Activated CD4-positive, alpha-beta memory T cell treated with anti-CD3 and anti-CD28 coated beads for 36 hours (primary cell): ENCODE measurements at places on chromosomes 3 and 15. TPM values are rescaled to one million over a fixed set of nuclear protein-coding genes. Genes with fewer than 3 reads are reported as not detected.

The SPINK8 gene
- not detected for total RNA-seq

The ADAMTS17 gene
- 1.2 TPM for total RNA-seq

The LRRC31 gene
- not detected for total RNA-seq

The GOLGA8R gene
- total RNA-seq = 0.14 TPM

The INKA1 gene
- total RNA-seq = 1.0 TPM

The XCR1 gene
- total RNA-seq = 0.05 TPM

The CNTN3 gene
- total RNA-seq = not detected

The CCNB2 gene
- total RNA-seq = 74.7 TPM

The ISL2 gene
- total RNA-seq = 0.15 TPM

The VIPR1 gene
- total RNA-seq = 6.5 TPM

The CCDC71 gene
- total RNA-seq = 18.8 TPM

The GABRR3 gene
- total RNA-seq = not detected

The RASL12 gene
- not detected for total RNA-seq

The BCL6 gene
- 51.3 TPM for total RNA-seq

The MORC1 gene
- not detected for total RNA-seq

The PPARG gene
- total RNA-seq = 2.7 TPM

The KNG1 gene
- not detected for total RNA-seq

The U2SURP gene
- total RNA-seq = 182 TPM

The NCK1 gene
- 32.3 TPM for total RNA-seq

The GALNT15 gene
- not detected for total RNA-seq

The IQCH gene
- total RNA-seq = 1.6 TPM

The SLC6A1 gene
- total RNA-seq = not detected

The FAM3D gene
- not detected for total RNA-seq

The CNOT10 gene
- 54.7 TPM for total RNA-seq

The SATB1 gene
- total RNA-seq = 561 TPM

The DAZL gene
- total RNA-seq = not detected

The TEX9 gene
- 1.6 TPM for total RNA-seq

The STAC gene
- total RNA-seq = not detected

The CLRN1 gene
- total RNA-seq = not detected

The CDV3 gene
- total RNA-seq = 209 TPM

The CACNA2D3 gene
- total RNA-seq = not detected

The AMOTL2 gene
- total RNA-seq = 0.39 TPM

The GOLGA8G gene
- total RNA-seq = not detected

The FRMD4B gene
- 32.8 TPM for total RNA-seq

The LRIG1 gene
- 40.4 TPM for total RNA-seq

The PSTPIP1 gene
- total RNA-seq = 155 TPM

The RTP1 gene
- not detected for total RNA-seq

The IL17RB gene
- 0.92 TPM for total RNA-seq

The TERC gene
- total RNA-seq = 11.5 TPM

The PTH1R gene
- not detected for total RNA-seq

The SAMD7 gene
- total RNA-seq = not detected

The POPDC2 gene
- 2.3 TPM for total RNA-seq

The PML gene
- total RNA-seq = 69.8 TPM

The SIDT1 gene
- 11.3 TPM for total RNA-seq

The KNL1 gene
- total RNA-seq = 33.1 TPM

The LCMT2 gene
- total RNA-seq = 9.1 TPM

The IL5RA gene
- 0.74 TPM for total RNA-seq

The SNX22 gene
- 0.38 TPM for total RNA-seq
